ENCODE measurements at places on chromosomes 13 and 19. TPM values are rescaled to one million over a fixed set of nuclear protein-coding genes. Genes with fewer than 3 reads are reported as not detected.

GRCh38 chr19:1700733-1701663, 48.6 kb upstream of the TCF3 start:
- no peak for DNase-seq

DNA sequence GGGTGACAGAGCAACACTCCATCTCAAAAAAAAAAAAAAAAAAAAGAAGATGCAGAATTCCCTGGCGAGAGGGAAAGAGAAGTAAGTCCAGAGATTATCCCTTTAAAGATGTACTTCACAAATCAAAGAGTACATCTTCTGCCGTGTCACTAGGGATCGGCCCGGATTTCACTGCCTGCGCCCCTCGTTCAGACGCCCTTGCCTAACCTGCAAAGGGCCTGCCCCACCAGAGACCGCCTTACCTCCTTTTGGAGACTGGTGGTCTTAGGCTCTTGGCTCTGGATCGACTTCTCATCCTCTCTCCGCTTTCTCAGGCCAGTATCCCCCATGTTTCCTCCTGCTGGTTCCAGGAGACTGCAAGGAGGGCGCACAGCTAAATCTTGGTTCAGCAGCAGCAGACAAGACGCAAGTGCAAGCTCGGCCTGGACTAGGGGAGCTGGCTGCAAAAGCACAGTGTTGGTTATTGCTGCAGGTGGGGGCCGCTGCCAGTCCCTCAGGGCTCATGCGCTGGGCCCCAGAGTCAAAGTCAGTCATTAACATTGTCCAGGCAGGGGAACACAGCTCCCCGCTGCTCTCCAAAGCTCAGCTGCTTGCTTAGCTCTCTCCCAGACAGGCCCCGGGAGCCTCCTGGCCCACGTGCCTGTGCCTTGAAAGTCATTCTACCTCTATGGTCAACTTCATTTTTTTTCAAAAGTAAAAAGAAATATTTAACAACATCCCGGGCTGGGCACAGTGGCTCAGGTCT, 1.2 kb downstream of the SLC7A9 start:
- DNase-seq: no peak

DNA sequence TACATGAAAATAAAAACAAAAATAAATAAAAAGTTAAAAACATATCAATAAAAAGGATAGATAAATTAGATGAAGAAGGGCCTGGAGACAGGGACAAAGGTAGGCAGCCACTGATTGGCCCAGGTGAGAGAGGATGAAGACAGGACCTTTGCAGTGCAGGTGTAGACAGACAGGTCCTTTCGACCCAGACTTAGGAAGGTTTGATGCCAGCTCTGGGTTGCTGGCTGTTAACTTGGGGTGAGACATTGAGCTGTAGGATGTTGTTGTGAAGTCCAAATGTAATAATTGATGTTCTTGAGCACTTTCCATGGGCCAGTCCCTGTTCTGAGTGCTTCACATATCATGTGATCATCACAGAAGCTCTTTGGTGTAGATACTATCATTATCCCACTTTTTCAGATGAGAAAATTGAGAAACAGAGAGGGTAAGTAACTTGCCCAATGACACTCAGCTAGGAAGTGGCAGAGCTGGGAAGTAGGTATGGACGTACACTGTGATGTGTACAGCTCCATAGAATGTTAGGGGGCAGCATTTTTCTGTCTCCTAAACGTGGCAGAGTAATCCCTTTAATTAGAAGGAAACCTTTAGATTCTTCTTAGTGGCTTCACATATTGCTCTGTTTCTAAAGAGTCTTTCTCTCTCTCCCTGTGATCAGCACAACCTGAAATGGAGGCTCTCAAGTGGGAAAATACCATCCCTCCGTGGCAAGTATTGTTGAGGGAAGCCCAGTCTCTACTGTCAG, 76.0 kb upstream of the STK24 start:
- DNase-seq: no peak

Gene C19orf12
- 36.0 TPM for total RNA-seq

Gene RFPL4AL1
- not detected for total RNA-seq

Gene LGI4
- total RNA-seq: 38.5 TPM

All from sigmoid colon (tissue), 7 donors.